GM03348 (cell line): ENCODE measurements at places on chromosomes 6 and 20.

GRCh38 chr6:135226537-135226936 lies 45.4 kb downstream of the MYB start:
- DNase-seq = no peak

GRCh38 chr20:58515233-58516212 lies at the start of gene APCDD1L:
TSS of gene APCDD1L (minus strand) at chr20:58515399. CDS start at chr20:58514707, 692 bp downstream.
- peak; percentile 85 for DNase-seq

DNA sequence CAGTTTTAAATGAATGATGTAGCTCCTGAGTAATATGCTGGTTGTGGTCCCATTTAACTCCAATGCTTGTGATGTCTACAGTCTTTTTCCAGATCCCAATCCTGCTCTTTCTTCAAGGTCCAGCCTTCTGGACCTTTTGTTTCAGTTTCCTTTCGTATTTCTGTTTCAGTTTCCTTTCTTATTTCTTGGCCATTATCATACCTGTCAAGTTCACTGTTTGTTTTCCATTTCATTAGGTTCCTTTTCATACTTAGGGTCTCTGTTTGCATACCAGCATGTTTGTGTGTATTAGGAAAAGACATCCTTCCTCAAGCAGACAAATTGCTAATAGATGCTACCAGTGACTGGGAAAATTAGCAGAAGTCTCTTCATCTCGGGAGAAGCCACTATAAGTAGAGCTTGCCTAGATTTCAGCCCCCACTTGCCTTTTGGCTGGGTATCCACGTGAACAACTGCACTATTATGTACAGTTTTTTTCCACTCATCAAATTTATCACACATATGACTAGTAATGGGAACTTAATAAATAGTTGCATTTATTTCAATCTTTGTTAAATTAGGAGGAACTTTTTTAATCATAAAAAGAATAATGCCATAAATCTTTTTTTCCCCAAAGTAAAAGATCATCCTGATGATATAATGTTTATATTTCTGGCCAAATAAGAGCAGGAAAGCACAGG lies 583.4 kb downstream of the BCKDHB start:
- DNase-seq = no peak

DNA sequence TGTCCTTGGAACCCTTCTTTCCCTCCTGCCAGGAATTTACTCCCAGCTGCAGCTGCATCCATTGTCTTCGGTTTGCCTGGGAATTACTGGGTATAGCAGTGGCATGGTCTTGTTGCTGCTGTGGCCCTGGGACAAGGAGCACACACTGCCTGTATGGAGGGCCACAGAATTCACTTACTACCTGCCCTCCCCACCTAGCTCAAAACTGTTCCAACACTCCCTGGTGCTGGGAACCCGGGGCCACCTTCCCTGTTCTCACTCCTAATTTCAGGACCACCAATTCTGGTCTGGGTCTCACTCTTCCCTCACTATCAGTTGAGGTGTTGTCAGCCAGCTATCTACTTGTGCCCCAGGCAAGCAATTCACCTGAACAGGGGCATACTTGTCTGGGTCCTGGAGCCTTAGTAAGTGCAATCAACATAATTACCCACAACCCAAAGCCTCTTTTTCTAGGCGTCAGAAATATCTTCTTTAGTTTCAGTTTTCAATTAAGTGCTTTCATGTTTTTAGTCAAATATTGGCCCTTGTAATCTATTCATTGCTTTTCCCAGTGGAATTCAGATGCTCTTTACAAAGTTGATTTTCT lies 47.2 kb downstream of the METTL24 start:
- no peak for DNase-seq

DNA sequence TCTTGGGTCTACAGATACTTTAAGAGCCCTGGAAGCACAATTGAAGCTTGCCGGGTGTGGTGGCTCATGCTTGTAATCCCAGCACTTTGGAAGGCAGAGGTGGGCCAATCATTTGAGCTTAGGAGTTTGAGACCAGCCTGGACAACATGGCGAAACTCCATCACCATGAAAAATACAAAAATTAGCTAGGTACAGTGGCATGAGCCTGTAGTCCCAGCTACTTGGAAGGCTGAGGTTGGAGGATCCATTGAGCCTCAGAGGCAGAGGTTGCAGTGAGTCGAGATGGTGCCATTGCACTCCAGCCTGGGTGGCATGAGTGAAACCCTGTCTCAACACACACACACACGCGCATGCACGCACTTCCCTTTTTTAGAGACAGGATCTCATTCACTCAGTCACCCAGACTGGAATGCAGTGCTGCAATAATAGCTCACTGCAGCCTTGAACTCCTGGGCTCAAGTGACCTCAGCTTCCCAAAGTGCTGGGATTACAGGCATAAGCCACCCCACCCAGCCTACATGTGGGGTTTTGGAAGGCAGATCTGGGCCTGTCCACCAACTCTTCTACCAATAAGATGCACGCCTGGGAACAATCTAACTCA lies 182.5 kb upstream of the JARID2 start:
- DNase-seq = no peak

DNA sequence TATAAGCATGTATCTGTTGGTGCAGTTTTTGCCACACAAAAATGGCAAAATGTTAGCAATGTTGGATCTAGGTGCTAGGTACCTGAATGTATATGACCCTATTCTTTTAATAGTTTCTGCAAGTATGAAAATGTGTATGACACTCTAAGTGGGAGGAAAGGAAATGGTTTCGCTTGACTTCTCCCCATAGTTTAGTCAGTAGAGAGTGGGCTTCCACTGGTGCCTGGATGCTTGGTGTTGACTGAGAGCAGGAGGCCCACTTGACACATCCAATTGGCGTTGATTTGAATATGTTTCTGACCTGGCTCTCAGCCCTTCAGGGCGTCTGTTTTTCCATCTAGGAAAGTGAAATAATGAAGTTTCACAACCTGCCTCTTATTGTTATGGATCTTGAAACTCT lies 41.8 kb upstream of the GABRR1 start:
- no peak for DNase-seq

- DNase-seq = no peak
Observed at GRCh38 chr6:45084257-45084656, 243.9 kb upstream of the RUNX2 start.

DNA sequence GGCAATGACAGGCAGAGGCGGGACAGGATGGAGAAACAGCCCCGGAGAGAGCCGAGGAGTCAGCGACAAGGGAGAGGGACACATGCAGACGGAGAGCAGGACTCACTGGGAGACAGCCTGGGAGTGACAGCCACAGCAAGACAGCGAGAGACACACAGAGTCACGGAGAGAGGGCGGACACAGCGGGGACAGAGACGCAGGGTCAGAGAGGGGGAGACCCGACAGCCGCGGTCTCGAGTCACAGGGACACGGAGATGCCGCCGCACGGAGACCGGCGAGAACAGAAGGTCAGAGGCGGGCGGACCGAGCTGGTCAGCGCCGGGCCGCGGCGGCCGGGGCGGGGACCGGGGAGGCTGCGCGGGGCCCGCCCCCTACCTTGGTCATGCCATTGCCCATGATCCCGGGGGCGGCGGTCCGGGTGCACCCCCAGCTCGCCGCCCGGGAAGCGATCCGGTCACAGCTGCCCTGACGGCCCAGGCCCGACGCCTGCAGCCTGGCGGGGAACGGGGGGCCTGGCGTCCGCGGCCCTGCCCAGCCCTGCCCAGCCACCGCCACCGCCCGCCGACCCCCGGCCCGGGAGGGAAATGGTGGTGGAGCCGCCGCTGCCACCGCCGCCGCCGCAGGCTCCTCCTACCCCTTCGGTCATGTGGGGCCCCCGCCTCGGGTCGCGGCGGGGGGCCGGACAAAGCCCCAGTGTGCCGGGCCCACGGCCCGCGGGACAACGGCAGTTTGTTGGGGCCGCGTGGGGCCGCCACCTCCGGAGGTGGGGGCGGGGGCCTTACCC lies at the start of the genes DUSP15 and TTLL9:
TSS of gene DUSP15 (minus strand) at position 586 of the 784 bp plus-strand sequence. CDS start at position 396, 190 bp downstream.
TSS of gene TTLL9 (plus strand) at position 693 of the 784 bp plus-strand sequence. CDS start 493 bp downstream, outside the sequence.
- peak; percentile 52 for DNase-seq
